ENCODE measurements at places on chromosomes 3 and 15.

- no peak for DNase-seq
Measured at GRCh38 chr3:14562121-14562890, 22.2 kb upstream of the GRIP2 start.

DNA sequence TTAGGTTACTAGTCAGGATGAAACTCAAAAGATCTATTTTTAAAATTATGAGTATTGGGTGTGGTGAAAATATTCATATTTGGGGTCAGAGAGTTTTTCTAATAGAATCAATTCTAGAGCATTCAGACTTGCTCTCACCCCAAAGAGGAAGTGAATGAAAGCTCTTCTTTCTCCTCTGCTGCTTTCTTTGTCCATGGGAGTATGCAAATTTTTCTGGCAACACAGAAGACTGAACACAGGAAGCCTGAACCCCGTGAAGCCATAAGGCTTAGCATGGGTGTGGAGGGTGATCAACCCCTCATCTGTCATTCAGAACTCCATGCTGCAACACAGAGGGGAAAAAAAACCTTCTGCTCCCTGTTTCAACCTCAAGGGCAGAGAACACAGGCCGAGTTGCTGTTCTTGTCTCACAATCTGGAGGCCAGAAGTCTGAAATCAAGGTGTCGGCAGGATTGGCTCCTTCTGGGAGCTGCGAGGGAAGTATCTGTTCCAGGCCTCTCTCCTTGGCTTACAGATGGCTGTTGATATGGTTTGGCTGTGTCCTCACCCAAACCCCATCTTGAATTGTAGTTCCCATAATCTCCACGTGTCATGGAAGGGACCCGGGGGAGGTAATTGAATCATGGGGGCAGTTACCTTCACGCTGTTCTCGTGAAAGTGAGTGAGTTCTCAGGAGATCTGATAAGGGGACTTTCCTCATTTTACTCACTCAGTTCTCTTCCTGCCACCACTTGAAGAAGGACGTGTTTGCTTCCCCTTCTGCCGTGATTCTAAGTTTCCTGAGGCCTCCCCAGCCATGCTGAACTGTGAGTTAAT is 33.7 kb upstream of the CD47 start:
- peak; percentile 82 for DNase-seq

GRCh38 chr3:165526367-165526766 is 310.9 kb downstream of the BCHE start:
- DNase-seq: no peak

GRCh38 chr15:33136353-33136752 is 58.2 kb downstream of the FMN1 start:
- DNase-seq: no peak

DNA sequence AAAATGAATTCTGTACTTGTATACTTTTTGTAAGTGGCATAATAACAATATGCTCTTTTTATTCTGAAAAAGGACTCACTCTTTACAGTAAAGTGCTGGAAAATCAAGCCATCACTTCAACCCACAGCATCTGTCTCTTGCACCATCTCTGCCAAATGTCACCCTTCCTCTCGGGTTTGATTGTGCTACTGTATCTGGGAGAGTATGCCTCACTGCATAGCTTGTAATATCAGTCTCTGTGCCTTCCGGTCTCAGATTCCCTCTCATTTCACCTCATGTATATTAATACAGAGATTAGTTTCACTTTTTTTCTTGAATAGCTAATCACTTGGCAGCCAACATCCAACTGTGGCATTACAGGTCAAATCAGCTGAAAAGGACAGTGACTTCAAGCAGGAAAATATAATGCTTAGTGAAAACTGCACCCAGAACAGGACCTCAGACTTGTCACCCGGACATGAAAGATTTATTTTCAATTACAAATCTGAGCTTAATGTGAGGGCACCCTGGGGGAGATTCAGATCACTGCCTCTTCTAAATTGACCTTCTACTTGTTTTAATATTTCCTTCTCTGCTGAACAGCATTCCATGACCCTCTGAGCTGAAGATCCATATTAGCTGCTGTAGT is 605.8 kb upstream of the NAALADL2 start:
- DNase-seq: no peak

GRCh38 chr3:101133652-101134051 is 140.4 kb upstream of the ABI3BP start:
- no peak for DNase-seq

DNA sequence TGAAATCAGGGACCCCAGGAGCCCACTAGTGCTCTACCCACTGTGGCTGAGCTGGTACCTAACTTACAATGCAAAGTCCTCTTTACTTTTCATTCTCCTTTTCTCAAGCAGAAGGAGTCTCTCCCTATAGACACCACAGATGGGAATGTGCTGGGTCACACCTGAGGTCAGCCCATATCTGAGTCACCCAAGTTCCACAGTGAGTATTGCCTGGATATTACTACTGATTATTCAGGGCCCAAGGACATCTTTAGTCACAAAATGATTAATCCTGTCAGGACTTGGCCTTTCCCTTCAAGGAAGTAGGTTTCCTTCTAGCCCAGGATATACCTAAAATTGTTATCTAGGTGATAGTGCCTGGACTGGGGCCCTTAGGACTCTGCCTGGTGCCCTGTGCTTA is 1305.2 kb downstream of the SI start:
- no peak for DNase-seq

GRCh38 chr3:45940004-45940780 is 3.1 kb upstream of the CXCR6 start:
- peak; percentile 28 for DNase-seq

- no peak for DNase-seq
Measured at GRCh38 chr3:118540826-118541225, 493.8 kb downstream of the IGSF11 start.

DNA sequence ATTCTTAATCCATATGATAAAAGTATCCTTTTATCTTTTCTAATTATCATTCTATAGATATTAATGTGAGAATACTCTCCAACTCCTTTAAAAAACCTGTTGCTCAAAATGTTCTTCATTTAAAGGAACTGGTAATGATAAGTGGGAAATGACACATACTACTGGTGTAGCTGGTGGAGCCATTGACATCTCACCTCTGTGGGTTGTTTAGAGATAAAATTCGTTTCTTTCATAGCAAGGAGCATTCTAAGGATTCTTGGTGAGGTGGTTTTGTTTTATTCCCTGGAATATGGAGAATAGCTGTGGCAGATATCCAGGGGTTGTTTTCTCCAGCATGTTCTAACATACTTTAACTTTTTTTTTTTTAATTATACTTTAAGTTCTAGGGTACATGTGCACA is 299.8 kb upstream of the THBS1 start:
- no peak for DNase-seq

DNA sequence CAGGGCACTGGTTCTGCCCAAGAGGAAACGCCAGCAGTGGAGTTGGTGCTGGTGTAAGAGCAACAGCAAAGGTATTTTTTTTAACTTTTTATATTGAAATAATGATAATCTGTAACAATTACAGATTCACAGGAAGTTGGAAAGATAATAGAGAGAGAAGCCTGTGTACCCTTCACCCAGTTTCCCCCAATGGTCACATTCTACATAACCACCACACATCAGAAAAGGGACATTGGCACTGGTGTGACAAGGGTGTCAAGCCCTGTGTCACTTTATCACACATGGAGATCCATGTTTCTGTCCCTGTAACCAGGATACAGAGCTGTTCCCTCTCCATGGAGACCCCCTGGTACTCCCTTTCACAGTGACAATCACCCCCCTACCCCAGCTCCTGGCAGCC is 9.1 kb upstream of the PLXNA1 start:
- no peak for DNase-seq

DNA sequence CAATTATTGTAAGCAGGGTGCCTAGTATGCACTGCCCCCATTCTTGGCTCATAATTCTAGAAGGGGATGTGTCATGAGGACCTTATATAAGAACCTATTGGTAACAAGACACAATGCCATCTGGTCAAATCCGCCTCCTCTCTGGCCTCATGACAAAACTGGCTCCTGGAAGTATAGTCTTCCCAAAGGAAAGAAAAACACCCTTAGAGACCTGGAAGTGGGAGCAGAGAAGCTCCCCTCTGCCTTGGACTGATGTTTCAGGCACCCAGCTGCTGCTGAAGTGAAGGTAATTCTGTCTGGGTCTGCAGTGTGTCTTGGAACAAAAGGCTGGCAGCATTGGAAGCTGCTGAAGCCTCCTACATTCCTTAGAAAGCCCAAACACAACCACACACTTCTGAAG is 107.2 kb upstream of the CLSTN2 start:
- DNase-seq: no peak

- no peak for DNase-seq
Measured at GRCh38 chr3:182710557-182711157, 82.6 kb upstream of the ATP11B start.

- no peak for DNase-seq
Measured at GRCh38 chr3:12990781-12991480, 82.3 kb downstream of the IQSEC1 start.

DNA sequence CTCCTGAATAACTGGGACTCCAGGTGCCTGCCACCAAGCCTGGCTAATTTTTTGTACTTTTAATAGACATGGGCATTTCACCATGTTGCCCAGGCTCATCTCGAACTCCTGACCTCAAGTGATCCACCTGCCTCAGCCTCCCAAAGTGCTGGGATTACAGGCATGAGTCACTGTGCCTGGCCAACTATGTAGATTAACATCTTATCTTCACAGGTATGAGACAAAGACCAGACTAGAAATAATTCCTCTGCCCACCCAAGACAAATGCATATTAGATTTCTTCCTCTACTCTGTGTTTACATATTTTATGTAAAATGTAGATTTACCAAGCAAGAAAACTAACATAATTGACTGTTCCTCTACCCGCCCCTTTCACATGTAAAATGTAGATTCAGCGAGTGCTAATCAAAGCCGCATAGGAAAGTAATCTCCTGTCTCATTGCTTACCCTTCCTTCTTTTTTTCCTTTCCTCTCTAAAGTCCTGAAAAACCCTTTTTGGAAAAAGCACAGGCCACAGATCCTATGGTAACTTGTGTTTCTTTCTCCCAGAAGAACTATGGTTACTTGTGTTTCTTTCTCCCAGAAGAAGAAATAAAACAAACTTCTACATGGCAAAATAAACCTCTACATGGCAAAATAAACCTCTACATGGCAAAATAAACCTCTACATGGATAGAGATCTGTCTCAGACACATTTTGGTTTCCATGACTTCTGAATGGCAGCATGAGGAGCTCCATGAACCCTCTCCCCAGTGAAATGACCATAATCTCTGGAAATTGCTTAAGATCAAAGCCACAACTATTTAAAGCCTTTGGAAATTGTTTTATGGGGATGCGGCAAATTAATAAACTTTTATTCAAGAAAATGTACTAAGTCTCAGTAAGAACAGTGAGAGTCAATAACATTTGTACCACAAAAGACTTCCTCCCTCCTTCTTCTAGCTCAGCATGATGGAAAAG is 9.1 kb upstream of the ABHD2 start:
- no peak for DNase-seq

DNA sequence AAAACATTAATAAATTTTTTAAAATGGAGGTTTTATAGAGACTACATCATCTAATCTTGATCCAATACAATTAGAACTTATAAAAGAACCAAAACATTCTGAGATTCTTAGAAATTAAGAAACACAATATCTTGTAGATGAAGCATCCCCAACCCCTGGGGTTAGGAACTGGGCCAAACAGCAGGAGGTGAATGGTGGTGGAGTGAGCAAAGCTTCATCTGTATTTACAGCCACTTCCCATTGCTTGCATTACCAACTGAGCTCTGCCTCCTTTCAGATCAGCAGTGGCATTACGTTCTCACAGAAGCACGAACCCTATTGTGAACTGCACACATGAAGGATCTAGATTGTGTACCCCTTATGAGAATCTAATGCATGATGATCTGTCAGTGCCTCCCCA is 36.3 kb downstream of the KNL1 start:
- no peak for DNase-seq

DNA sequence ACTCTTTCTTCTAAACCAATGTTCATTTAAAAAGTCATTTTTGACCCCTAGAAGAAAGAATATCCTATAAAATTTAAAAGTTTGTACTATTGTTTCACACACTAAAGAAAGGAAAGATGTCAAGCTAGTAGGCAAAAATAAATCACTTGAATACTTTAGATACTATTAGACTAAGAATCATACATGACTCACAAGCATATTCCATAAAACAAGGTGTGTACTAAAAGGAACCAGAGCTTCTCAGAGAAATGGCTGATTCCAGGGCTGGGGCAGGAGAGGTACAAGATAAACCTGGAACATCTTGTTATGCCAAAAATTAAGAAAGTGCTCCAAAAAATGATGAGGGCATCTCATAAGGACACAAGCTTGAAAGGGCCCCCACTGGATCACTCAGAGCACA is 8.7 kb downstream of the DLG1 start:
- no peak for DNase-seq

GRCh38 chr15:93515256-93516051 is 426.4 kb upstream of the RGMA start:
- DNase-seq: no peak

GRCh38 chr3:175386630-175387029 is 527.5 kb downstream of the NAALADL2 start:
- no peak for DNase-seq

DNA sequence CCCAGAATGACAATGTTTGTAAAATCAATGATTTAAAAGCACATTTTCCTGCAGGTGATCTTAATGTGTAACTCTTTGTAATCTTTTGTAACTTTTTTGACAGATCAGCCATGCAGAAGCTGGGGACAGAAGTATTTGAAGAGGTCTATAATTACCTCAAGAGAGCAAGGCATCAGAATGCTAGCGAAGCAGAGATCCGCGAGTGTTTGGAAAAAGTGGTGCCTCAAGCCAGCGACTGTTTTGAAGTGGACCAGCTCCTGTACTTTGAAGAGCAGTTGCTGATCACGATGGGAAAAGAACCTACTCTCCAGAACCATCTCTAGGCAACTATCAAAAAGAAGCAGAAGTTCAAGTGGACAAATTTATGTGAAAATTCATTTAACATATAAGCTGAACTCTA is 32.1 kb upstream of the NUDT16 start:
- DNase-seq: no peak

DNA sequence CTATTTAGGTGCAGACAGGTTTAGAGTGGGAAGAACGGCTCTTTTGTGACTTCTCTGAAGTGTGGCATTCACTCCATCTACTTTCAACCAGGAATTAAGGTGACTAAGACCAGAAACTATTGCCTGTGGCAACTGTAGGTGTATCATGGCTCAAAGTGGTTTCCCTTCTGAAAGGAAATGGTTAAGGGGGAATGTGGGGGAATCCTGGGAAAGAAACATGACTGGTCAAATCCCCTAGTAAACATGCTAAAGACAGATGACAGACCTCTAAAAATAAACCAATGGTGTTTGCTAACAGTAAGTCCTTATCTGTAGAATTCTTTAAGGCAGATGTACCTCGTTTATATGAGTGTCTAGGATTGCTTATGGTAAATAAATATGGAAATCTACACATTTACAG is 56.9 kb downstream of the MEGF11 start:
- no peak for DNase-seq
